ENCODE measurements at places on chromosomes 4 and X. TPM values are rescaled to one million over a fixed set of nuclear protein-coding genes. Genes with fewer than 3 reads are reported as not detected.

GRCh38 chr4:113383111-113383785 lies 333.8 kb downstream of the ANK2 start:
- DNase-seq, result no peak

GPC3 gene
- 106 TPM for total RNA-seq

DNA sequence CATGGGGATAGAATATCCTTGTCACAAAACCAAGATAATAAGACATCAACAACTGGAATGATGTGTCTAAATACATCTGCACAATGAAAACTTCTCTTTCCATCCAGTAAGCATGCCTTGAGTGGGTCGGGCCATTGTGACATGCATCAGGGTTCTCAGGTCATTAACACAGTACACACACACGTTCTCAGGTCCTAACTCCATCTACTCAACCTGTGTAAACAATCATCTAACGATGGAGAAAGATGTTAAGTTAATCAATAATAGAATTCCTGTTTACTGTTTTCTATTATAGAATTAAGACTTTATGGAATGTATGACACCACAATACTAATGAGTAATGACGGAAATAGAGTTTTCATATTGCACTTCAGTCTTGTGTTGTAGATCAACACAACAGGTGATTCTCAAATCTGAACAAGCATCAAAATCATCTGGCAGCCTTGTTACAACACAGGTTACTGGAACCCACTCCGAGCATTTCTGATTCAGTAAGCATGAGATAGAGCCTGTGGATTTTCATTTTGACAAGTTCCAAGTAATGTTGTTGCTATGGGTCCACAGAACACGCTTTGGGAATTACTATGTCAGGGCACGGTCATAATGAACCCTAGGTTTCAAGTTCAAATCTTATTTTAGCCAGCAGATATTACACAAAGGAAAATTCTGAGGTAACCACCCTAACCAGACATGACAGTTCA lies 315.8 kb upstream of the TEX13C start:
- no peak for DNase-seq

ESX1 gene
- not detected for total RNA-seq

DNA sequence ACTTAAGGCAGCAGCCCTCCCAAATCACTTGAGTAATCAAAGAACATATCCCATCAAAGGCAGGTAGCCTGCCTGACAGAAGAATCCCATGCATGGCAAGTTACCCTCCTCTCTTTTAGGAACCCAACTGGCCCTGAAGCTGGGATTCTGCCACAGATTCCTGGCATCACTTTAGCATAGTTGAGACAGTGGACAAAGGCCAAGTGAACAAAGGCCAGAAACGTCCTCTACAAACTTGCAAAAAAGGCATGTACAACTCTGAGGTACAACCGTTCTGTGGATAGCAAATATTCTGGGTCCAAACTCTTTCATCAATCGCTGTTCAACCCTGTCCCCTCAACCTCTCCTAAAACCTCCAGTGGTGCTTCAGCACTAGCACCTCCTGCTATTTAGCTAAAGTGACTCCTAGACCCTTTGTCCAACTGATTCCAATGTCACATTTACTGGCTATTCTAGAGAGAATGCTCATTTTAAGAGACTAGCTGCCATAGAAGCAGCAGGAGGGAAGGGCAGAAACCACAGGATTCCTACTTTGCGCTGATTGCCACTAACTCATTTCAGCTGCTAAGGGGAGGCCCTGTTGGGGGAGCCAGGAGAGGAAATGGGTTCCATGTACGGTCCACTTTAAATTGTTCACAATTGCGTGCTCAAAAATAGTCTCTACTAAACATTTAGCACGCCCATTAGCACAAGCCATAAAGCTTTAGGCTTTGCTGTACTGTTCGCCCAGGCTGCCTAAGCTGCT lies 105.9 kb downstream of the SHROOM4 start:
- DNase-seq, result no peak

DNA sequence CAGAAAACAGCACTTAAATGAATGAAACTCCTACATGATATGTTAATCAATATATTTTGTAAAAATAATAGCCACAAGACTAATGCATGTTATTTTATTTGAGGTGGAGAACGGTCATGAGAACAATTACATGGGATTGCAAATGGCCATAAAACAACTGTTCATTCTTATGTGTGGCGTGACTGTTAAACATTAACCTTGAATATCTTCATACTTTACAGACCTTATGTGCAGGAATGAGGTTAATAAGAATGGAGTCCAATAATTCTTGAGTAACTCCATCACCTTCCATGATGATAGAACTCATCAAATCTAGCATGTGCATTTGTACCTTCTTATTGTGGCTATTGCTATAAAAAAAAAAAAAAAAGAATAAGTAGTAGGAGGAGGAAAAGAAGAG lies 55.3 kb downstream of the PDS5A start:
- DNase-seq, result no peak

GRCh38 chr4:8435656-8436121 lies 4.8 kb downstream of the ACOX3 start:
- no peak for DNase-seq

DNA sequence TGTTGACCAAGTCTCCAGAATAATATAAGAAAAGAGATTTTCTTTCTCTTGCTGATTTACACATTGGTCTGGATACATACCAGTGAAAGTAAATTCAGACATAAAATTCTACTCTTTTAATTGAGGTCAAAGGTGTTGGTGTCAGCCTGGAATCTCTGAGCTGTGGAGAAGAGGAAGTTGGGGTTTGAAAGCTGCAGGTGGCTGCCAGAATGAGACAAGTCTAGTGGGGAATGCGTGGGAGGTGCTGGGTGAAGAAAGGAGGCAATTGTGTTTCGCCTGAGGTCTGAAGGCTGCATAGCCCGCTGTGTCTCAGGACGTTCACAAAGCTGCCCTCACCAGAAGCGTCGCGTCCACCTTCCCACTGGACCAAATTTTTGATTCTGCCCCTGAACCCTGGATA lies 31.2 kb downstream of the PHEX start:
- DNase-seq, result no peak

GRCh38 chr4:121668368-121669162 lies 28.2 kb downstream of the ANXA5 start:
- no peak for DNase-seq

PAGE2 gene
- total RNA-seq, result not detected

NWD2 gene
- total RNA-seq, result not detected

ASB11 gene
- not detected for total RNA-seq

DNA sequence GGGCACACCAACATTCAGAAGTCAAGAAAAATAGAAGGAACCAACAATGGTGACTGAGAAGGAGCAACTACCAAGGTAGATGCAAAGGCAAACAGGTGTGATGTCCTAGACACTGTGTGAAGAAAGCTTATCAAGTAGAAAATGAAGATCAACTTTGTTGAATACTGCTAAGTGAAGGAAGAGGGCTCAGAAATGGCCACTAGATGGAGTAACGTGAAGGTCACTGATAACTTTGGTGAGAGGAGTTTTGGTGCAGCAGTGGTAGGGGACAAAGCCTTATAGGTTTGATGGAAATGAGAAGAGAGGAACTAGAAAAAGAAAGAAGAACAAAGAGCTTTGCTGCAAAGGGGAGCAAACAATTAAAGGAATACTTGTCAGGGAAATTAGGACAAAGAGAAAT lies 23.5 kb downstream of the OTC start:
- DNase-seq, result no peak

DNA sequence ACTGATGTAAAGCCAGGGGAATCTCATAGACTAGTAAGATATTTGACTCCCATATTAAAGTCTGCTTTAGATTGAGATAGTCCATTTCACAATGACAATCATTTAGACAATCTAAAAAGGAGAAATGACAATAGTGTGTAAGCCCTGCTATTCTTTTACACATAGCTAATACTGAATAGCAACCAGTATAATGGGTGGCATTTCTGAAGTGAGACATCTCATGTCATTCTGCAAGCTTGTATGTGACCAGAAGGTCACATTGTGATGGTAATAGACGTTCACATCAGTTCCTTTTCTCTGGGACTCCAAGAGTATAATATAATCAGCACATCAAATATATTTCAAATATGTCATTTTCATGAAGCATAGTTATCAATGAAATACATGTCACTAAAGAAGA lies 440.2 kb downstream of the GALNTL6 start:
- no peak for DNase-seq

GATA1 gene
- not detected for total RNA-seq

BEX5 gene
- 7.7 TPM for total RNA-seq

- DNase-seq, result no peak
These were observed 4.3 kb downstream of the STIM2 start for GRCh38 chr4:26864899-26865298.

MYL5 gene
- total RNA-seq, result 18.4 TPM

DNA sequence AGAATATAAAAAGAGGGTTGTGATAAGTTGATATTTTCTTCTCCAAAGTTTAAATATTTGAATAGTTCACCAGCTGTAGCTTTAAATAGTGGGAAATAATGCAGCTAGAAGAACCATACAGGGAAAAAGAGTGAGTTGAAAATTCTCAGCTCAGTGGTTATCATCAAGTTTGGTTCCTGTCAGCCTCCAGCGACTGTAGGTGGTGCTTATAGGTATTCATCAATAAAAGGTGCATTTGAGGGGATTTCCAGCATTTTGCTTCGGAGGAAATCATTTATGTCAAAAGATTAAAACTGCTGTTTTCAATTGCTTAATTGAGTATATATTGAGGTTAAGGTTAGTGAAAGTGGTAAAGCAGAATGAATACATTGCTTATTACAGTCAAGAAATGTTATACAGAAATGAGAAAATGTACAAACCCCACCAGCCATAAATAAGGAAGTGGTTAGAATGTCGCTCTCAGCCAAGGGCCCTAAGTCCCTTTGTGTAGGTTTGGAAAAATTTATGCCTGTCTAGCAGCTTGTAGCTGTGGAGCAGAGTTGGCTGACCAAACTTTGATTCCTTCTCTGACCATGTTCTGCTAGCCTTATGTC lies 532.9 kb upstream of the FTHL17 start:
- no peak for DNase-seq

GRCh38 chr4:20992002-20992401 lies 291.7 kb downstream of the PACRGL start:
- no peak for DNase-seq

DNA sequence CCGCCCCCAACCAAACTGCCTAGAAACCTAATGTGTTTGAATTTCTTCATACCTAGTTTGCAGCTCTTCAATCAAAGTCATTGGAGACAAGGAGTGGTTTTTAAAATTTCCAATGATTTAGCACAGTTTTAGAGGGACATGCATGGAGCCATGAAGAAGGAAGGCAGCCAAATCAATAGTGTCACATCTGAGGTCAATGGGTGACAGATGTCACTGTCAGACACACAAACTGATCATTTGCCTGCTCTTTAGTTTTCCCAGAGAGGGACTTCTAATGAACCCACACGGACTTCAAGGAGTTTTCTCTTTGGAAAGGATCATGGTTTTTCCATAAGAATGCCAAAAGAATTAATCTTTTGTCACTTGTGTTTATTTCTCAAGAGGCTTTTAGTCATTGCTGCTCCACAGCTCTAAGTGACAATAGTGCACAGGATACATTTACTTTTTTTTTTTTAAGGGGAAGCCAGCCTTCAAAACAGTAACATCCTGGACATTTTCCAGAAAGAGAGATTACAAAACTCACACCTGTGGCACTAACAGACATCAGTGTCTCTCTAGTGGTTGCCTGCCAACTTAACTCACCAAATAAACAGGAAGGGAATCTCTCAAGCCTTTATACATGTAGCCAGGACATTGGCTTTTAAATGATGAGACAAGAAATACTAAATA lies 251.1 kb upstream of the DIAPH2 start:
- DNase-seq, result no peak

DNA sequence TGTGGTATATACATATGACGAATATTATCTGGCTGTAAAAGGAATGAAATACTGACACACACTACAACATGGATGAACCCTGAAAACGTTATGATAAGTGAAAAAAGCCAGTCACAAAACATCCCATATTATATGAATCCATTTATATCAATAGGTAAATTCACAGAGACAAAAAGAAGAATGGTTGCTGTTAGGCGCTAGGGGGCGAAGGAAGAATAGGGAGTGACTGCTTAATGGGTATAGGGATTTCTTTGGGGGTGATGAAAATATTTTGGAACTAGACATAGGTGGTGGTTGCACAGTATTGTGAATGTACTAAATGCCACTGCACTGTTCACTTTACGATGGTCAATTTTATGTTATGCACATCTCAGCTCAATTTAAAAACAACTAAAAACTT lies 96.4 kb upstream of the EGFL6 start:
- no peak for DNase-seq

- no peak for DNase-seq
These were observed 16.8 kb downstream of the STIM2 start for GRCh38 chr4:26877406-26877805.

DNA sequence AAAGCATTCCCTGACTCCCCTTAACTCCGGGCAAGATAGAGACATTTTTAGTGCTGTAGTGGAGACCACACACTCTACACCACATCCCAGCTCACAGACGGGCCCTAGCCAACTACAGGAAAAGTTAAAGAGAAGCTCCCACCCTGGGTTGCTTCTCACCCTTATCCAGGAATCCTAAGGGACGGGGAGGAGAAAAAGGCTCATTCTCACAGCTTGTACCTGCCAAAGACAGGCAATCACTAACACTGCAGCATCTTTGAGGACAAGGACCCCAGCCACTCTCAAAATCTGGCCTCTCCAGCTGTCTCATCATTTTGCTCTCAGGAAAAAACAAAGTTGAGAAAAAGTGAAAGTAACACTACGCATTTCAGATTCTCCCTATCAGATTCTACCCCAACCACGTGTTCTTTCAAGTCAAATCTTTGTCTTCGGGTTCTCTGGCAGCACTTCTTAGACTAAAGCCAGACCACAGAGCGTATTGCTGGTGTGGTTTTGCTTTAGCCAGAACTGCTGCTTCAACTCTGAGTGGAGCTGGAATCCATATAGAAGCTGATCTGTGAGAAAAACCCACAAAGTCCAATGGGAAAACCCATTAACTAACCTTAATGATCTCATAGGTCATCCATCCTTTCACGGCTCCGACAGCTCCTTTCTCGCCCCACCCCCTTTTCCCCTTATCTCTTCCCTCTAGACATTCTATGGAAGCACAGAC lies 605.9 kb upstream of the DIPK2B start:
- no peak for DNase-seq

- no peak for DNase-seq
These were observed 584.2 kb upstream of the FTHL17 start for GRCh38 chrX:31656013-31656412.

USP51 gene
- 6.2 TPM for total RNA-seq

GRCh38 chr4:119510395-119511149 lies 118.0 kb downstream of the PDE5A start:
- DNase-seq, result no peak

NONO gene
- total RNA-seq, result 703 TPM

DNA sequence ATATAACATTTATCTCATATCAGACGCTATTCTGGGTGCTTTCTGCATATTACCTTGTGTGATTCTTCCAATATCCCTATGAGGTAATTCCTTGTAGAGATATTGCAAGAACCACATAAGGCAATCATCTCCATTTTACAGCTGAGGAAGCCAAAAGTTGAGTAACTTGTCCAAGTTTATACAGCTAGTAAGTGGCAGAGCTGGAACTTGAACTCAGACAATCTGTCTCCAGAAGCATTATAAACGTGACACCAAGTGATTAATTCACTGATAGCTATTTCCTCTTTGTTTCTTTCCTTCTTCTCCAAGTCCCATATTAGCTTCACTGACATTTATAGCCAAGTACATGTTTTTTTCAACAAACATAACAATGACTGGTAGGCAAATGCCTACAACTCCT lies 7.3 kb downstream of the EMCN start:
- DNase-seq, result no peak

GRCh38 chr4:174561560-174561959 lies 39.3 kb upstream of the HPGD start:
- DNase-seq, result no peak

- no peak for DNase-seq
These were observed 86.8 kb downstream of the ABLIM2 start for GRCh38 chr4:8071766-8072165.

TMEM47 gene
- total RNA-seq, result 26.4 TPM

GRCh38 chr4:85128246-85129204 lies 162.0 kb upstream of the WDFY3 start:
- DNase-seq, result peak; percentile 58

All from H9 (cell line).